ENCODE measurements at places on chromosomes 6 and 20.

- no peak for DNase-seq
Measured at GRCh38 chr20:23255716-23256385, 94.7 kb upstream of the NXT1 start.

DNA sequence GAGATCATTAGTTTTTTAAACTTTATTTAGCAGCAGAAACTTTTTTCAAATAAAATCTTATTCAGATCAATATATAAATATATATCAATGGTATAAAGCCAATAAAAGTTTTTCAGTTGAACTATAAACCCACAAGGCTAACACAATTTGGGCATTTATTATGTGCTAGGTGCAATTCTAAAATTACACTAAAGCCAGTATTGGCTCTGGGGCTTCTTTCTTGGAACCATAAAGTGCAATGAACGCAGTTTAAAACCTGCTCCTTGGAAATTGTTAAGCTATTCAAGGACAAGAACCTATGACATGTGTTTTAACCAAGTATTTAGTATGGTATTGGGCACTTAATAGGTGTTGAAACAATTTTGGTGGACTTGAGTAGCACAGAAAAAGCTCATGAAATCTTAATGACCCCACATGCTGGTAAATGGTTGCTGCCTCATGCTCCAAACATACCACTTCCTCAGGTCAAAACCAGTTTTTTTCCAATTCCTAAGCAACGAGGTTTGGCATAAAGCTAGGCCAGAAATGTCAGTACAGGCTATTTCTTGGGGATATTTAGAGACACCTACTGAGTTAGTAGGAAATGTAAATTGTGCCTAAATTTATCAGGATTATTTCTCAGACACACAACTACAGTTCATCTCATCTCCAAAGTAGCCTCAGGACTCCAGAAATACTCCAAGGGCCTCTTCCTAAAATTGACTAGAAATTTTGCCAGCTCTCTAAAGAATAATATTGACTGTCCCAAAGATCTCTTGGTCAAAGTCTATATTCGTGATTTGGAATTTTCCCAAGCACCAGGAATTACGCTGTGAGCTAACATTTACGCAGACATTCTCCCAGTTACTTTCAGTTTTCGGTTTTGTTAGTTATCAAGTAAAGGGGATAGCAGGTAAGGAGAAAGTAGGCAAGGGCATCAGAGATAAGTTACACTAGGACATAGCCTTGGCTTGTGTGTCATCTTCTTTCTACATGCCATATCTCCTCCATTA lies 90.9 kb upstream of the LGSN start:
- DNase-seq = no peak

DNA sequence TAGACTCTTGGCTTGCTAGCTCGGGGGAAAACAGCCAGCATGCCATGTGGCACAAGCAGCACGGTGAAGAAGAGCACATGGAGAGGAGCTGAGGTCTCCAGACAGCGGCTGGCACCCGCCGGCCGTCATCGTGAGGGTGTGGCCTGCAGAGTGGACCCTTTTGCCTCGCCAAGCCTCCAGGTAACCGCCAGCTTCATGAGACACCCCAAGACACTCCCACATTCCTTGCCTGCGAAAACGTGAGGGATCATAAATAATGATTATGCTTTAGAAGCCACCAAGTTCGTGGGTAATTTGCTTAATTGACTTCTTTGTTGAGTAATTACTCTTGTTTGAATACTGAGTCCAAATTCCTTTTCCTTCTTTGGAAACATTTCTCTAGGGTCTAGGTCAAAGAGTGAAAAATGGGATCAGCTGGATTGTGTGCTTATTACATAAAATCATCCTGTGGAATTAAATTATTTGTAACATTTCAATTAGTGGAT lies 23.2 kb downstream of the FAM50B start:
- no peak for DNase-seq

DNA sequence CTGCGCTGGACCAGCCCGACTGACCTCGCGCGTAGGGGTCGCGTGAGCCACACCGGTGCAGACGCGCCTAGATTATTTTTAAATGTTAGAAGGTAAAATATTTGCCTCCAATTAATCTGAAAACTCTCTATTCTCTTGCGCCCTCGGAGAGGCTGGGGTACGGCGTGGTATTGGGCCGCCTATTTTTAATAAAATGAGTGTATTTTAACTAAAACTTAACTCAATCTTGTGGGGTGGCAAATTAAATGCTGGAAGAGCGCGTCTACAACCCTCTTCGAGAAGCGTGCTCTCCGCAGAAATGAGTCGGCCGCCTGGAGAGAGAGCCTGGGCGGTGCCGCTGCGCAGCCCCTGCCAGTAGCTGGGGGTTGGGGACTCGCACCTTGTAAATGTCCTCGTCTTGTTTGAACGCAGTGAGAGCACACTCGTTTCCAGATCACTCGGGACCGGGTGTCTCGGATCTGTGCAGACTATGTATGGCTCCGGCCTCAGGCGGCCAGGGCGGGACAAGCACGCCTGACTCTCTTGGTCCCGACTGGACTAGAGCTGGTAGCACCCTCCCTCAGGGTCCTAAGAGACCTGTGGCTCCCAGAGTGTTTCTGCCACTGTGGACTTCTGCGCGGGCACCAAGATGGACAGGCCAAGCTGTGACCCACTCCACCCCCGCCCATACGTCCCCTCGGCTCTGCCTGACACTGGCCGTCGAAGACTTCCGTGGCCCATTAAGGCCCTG lies 2.0 kb upstream of the MAFB start:
- DNase-seq = no peak

- DNase-seq = no peak
Measured at GRCh38 chr20:47708953-47709833, 76.1 kb downstream of the SULF2 start.

- DNase-seq = no peak
Measured at GRCh38 chr20:20755231-20755630, 42.8 kb upstream of the RALGAPA2 start.

DNA sequence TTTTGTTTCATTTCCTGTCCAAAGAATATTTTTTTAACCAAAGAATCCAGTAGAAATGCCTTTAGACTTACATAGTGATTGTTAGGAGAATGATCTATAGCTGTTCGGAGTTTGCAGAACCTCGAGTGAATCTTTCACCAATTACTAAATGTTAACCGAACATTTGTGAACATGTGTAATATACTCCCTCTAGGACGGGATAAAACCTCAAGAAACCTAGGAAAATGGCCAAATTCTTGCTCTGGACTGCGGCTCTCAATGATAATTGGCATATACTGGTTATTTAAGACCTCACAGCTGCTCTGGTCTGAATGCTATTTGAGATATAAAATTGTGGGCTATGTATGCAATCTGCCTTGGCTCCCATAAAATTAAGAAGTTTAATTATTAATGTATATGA lies 137.1 kb downstream of the PACRG start:
- no peak for DNase-seq

- DNase-seq = no peak
Measured at GRCh38 chr20:37355252-37356180, 9.6 kb downstream of the SRC start.

GRCh38 chr20:50601511-50602431 lies 89.6 kb downstream of the RIPOR3 start:
- DNase-seq = no peak

Data from CD4-positive, CD25-positive, alpha-beta regulatory T cell (primary cell).